ENCODE measurements at places on chromosomes 4 and X. TPM values are rescaled to one million over a fixed set of nuclear protein-coding genes. Genes with fewer than 3 reads are reported as not detected.
A peak's percentile ranks its signal among the peaks of the same experiment; 100 is the strongest.

Gene NUDT11
- not detected for polyA plus RNA-seq

Gene TREX2
- not detected for polyA plus RNA-seq

Gene SSX1
- polyA plus RNA-seq = not detected

Gene RASGEF1B
- polyA plus RNA-seq = 0.06 TPM

Gene PCDH10
- polyA plus RNA-seq = not detected

Gene TRPC3
- not detected for polyA plus RNA-seq

Gene CENPI
- polyA plus RNA-seq = 14.2 TPM

Gene SLC6A8
- not detected for polyA plus RNA-seq

Gene NALF2
- polyA plus RNA-seq = not detected

Gene ARHGEF38
- 0.60 TPM for polyA plus RNA-seq

GRCh38 chr4:89357340-89357739 lies 49.7 kb upstream of the GPRIN3 start:
- no peak for DNase-seq

- DNase-seq = no peak
These were observed 30.5 kb downstream of the NHSL2 start for GRCh38 chrX:71941145-71941544.

DNA sequence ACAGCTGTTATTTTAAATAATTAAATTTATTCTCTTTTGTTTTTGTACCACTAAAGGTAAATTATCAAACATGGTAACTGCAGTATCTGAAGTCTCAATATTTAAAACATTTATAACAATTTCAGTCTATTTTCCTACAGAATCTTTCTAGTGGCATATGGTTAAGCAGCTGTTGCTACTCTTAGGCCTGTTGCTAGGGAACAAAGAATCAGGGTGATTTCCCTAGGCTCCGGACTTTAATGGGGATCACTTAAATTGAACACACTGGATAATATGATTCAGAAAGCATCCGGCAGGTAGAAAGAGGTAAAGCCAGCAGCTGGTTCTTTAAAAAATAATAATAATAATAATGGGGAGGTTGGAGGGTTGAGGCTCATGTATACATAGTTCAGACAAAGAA lies 17.6 kb downstream of the FBXO8 start:
- DNase-seq = no peak

GRCh38 chr4:127174616-127175015 lies 458.1 kb upstream of the INTU start:
- DNase-seq = no peak

- DNase-seq = no peak
These were observed 644.6 kb downstream of the IL1RAPL1 start for GRCh38 chrX:29231800-29232199.

DNA sequence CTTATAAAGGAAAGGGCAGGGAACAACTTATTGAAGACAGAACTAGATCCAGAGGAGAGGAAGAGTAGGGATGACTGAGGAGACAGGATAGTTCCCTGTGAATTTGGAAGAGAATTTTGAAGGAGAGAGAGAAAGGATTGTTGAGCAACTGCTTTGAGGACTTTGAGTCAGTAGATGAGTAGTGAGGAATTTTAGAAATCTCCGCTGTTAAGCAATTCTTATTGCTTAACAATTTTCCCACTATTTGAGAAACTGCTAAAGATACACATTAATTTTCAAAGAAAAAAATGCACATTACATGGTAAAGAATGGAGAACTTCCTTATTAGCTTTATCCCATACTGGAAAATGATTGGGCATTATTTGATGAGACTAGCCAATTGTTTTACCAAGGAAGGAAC lies 116.3 kb upstream of the NRK start:
- no peak for DNase-seq

GRCh38 chr4:38396845-38397547 lies 267.0 kb upstream of the KLF3 start:
- DNase-seq = no peak

DNA sequence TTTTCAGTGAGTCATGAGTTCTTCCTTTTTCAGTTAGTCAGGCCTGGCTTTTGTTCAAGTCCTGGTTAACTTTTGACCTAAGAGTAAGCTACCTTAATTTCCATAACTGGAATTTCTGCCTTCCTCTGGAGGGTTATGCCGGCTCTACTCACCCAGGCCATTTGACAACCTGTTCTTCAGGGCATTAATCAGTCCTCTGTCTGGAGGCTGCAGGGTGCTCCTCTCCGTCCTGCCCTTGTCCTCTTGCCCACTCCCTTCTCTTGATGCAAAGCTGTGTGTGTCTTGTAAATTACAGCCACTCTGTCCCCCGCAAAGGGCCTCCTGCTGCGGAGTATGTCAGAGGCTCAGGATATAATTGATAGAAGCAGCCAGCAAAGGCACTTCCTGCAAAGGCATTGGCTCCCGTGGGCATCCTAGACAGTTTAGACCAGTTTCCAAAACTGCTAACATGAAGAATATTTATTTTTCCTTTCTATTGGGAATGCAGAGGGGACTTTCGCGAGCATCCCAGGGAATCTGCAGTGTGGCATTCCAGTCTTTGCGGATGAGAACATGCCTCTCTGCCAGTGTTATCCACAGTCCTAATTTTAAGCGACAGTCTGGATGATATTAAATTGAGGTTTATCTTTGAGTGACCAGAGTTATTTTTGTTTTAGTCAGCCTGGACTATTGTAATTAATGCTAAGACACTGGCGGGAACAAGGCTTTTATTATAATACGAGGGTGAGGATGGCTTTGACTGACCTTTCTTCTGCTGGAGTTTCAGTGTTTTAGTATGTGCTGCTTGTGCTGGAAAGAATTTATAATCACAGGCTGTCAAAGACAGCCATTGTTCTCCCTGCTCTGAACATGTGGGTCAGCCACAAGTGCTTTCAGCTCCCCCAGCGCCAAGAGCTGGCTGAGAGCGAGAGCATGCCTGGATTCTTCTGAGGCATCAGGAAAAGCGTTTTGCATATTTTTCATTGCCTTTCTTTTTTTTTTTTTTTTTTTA lies 74.2 kb downstream of the LIMCH1 start:
- no peak for DNase-seq

GRCh38 chrX:3728454-3728853 lies 15.0 kb upstream of the PRKX start:
- no peak for DNase-seq

- DNase-seq = no peak
These were observed 139.5 kb downstream of the NPNT start for GRCh38 chr4:106034751-106035150.

- no peak for DNase-seq
These were observed 21.7 kb upstream of the TMEM33 start for GRCh38 chr4:41913509-41913908.

- no peak for DNase-seq
These were observed 109.6 kb upstream of the FTHL17 start for GRCh38 chrX:31181377-31182000.

- peak; percentile 5 for DNase-seq
These were observed 833.9 kb upstream of the PRKX start for GRCh38 chrX:4547213-4547836.

- peak; percentile 78 for DNase-seq
These were observed 56.4 kb downstream of the IRF2 start for GRCh38 chr4:184417802-184418511.

Measured in GM12878 (cell line).